ENCODE measurements at places on chromosomes 1 and 21.

DNA sequence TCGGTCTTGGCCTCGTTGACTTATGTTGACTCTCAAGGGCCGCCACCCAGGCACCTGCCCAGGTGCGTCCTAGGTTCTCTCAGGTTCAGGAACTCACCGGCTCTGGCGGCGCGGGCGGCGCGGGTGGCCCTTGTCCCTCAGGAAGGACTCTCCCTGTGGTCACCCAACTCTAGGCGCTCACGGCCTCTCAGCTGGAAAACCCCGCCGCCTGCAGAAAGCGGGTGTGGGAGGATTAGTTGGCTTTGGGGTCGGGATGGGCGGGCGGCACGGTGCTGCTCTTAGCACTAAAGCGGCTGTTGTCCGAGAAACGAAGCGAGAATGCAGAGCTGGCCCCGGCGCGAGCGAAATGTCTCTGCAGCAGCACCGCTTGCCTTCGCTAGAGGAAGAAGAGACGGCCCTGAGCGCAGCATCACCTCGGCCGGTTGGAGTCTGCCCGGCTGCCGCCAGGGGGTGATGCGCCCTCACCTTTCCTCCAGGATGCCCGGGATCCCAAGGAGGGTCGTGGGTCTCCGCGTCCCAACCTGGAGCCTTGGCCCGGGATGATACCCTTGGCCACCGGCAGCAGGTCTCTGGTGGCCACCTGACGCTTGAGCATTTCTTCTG is 8.1 kb upstream of the TADA1 start:
- DNase-seq = no peak

DNA sequence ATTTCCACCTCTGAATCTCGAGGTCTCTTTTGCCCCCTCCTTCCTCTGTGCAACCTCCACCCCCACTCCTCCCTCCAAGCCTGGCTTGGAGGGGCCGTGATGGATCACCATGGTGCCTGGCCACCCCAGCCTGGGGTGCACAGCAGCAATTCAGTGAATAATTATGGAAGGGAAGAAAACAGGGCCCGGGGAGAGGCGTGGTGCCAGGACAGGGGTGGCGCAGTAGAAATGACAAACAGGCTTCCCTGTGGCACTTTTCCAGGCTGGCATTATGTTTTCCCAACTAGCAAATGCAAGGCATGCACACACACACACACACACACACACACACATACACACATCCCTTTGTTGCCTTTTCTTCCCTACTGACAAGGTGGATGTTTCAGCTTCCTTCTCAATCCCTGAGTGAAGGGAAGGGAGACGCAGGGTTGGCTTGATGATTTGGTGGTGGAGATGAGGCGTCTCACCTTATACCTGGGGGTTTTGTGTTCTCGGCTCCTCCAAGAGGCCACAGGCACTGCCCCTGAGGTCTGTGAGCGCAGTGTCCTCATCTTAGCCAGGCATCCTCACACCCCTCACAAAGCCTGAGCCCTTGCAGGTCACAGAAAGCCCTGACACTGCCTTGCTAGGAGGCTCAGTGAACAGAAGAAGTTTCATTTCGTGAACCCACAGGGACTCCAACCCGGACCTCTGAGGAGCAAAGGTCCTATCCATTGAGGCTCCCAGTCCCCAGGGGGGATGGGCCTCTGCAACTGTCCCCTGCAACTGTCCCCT is 215.8 kb downstream of the MATN1 start:
- DNase-seq = no peak

GRCh38 chr1:238961790-238962189 is 424.6 kb upstream of the CHRM3 start:
- no peak for DNase-seq

DNA sequence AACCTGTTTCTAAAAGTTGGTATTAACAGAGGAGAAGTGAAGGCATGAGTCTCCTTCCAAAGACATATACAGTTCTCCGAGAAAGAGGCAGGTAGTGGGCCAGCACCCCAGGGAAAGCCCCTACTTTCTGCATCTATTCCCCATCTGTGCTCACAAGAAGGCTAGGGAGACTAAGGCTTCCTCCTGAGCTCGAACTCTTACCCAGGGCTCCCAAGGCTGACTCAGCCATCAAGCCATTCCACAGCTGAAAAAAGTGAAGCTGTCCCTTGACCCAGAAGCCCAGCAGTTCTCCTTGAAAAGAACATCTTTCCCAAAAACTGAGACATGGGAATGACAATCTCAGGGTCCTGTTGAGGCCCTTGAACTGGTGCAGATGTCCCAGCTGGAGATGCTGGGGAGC is 1.9 kb upstream of the PADI3 start:
- DNase-seq = no peak

GRCh38 chr1:203088441-203088840 is 2.6 kb upstream of the MYOG start:
- no peak for DNase-seq

DNA sequence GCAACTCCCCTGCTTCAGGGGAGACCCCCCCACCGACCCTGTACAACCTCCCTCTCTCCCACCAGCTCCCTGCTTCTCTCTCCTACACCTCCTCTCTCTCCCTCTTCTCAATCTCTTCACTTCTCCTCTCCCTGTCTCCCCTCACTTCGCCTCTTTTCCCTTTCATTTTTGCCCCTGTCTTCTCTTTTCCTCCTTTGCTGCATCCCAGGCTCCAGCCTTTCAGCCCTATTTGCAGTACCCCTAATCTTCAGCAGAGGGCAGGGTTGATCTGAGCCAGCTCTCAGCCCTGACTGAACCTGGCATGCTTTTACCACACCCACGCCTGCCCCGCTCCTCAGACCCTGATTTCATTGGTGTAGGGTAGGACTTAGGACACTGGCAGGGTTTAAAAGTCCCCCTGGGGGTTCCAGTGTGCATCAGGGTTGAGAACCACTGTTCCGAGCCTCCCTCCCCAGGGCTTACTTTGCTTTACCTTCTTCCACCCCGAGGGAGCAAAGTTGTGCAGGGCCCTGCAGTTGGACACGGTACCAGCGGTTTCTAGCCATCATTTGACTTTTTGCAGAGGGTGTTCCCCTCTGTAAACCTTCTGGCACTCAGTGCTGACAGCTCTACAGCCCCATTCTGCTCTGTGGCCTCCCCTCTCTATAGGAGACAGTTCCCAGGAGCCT is 67.3 kb upstream of the CNTN2 start:
- peak; percentile 54 for DNase-seq

GRCh38 chr1:205670150-205670446 is 10.2 kb downstream of the SLC45A3 start:
- no peak for DNase-seq

DNA sequence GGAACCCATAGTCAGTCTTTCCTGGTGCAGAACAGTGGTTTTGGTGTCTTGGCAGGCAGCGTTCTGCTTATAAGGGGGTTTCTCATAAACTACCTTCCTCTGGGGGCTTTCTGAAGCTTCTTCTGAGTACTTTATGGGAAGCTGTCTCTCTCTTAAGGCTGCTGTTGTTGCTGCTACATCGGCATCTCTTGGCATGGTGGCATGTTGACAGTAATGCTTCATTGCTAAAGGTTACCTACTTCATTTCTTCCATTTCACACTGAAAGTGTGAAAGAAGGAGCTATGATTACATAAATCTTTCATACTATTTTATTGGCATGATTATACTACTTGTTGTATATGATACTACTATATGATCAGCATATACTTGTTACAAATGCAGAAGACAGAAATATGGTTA is 6.3 kb upstream of the MAP10 start:
- no peak for DNase-seq

DNA sequence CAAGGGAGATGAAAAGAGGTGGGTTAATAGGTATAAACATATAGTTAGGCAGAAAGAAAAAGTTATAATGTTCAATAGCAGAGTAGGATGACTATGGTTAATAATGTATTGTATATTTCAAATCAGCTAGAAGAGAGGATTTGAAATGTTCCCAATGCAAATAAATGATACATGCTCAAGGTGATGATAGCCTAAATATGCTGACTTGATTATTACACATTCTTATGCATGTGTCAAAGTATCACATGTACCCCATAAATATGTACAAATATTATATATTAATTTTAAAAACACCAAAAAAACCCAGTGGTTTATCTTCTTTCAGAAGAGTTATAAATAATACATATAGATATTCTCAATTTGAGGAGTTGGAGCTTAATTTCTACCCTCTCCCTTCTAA is 38.3 kb upstream of the ZSWIM5 start:
- DNase-seq = no peak

DNA sequence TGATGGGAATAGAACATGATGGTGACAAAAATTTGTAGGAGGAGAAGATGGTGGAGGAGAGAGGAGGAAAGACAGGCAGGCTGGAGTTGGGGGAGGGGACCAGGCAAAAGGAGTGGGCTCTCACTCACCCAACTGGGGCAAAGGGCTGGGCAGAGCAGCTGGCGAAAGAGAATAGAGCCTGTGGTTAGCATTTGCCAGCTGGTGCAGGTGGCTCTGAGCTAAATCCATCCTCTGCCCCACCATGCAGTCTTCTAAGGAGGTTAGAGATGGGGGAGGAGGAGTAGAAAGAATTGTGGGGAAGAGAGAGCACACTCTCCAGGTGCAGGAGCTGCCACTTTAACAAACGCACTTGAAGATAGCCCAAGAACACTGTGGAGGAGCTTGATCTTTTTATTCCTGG is 27.6 kb upstream of the SLAMF1 start:
- DNase-seq = no peak

GRCh38 chr1:19199969-19200604 is 10.0 kb downstream of the UBR4 start:
- no peak for DNase-seq

DNA sequence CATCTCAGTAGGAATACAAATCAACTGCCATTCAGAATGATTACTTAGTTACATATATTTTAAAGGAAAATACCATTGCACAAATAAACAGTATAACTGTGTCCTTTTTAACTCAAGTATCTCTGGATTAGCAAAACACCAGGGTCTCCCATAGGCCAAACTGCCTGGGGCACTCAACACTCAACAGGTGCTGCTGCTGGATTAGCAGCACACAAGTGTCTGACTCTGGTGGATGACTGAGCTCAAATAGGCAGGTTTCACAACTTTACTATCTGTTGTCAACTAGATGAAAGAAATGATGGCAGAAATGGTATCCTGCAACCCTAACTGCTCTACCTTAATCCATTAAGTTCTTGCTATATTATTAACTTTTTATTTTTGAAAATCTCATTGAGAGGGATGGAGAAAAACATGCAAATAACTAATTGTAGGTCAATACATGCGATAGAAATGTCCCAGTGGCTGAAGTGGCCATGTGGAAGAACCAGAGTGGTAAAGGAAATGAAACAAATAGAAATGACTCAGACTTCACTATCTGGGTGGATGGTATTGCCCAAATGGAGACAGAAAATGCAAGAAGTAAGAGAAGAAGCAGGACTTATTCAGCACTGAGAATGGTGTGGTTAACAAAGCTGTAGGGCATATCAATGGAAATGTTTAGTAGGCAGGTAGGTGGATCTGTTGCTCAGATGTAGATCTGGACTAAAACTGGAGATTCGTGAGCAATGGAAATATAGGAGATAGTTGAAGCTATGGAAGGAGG is 90.8 kb upstream of the CCDC190 start:
- DNase-seq = no peak

DNA sequence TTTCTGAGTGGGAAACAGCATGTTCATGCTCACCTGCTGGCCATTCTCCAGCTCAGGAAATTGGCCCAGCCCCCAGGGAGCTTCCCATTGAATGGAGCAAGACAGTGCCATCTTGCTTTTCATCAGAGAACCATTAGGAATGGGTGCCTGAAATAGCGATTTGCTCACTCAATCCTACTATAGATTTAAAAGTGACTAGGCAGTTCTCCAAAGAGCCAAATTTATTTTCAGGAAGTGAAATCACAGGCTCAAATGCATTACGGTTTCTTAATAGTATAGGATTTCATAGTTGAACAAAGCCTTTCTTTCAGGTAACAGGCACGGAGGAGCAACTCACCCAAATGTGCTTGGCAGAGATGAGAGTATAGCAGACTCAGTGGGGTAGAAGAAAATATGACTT is 272.1 kb downstream of the GRIK1 start:
- no peak for DNase-seq

DNA sequence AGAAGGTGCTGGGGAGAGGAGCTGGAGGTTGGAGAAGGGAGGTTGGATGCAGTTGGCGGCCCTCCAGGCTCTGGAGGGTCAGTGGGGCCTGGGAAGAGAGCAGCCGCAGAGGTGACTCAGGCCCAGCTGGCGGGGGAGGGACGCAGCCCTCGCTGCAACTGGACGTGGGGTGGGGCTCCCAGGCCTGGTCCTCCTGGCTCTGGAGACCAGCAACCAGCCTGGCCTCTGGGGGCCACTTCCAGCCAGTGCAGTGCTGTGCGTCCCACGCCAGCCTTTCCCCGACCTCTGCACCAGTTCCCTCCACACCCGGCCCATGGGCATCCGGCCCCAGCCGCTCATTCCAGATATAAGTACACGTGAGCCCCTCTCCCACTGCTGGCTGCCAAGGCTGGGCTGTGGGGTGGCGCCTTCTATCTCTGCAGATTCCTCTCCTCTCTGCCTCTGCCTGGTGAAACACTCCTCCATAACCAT is 38.0 kb upstream of the COL18A1 start:
- DNase-seq = peak; percentile 55

DNA sequence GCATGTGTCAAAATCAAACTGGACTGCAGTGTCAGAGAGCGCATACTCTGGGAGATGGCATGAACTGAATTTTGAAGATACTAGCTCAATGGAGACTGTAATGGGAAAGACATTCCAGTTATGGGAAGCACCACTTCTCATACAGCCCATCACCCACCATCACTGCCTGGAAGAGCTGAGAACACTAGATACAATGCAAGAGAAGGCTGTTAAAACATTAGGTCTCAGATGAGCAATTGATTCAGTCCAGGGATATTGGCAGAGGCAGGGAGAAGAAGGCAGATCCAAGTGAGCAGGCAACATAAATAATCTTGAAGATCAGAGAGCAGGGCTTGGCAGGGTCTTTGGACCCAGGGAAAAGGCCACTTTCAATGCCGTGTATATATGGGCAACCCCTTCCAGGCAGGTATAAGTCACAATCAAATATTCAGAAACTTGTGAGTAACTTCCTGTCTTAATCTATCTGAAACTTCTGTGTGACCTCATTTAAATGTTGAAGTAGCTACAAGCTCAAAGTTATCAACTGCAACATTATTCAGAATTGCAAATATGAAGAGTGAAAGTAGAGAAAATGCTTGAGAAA is 290.3 kb upstream of the SGIP1 start:
- DNase-seq = no peak

GRCh38 chr1:67818725-67819301 is 14.5 kb downstream of the GNG12 start:
- DNase-seq = no peak

DNA sequence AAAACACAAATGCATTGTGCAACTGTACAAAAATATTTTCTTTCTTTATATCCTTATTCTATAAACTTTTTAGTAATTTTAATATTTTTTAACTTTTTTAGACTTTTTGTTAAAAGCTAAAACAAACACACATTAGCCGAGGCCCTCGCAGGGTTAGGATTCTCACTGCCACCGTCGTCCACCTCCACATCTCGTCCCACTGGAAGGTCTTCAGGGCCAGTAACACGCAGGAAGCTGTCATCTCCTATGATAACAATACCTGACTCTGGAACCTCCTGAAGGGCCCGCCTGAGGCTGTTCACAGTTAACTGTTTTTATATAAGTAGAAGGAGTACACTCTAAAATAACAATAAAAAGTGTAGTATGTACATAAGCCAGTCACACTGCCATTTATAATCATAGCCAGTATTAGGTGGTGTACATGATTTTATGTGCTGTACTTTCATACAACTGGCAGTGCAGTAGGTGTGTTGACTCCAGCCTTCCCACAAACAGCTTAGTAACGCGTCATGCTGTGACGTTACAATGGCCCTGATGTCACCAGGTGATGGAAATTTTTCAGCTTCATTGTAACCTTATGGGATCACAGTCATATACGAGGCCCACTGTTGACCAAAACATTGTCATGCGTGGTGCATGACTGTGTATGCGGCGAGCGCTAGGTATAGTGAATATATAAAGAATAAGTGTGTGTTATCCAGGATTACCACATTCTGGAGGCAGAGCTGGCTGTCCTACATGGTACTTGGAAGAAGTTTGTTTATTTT is 8.8 kb downstream of the TFF2 start:
- no peak for DNase-seq

All from muscle of back (tissue), 13 donors.